Stimulated activated CD8-positive, alpha-beta memory T cell treated with anti-CD3 and anti-CD28 coated beads, Interleukin-2, amount 100 ng/mL, for 1 hour (primary cell): ENCODE measurements at places on chromosomes 1 and 21.

- no peak for DNase-seq
These were observed 188.9 kb upstream of the MAP1LC3C start for GRCh38 chr1:242187816-242188215.

- no peak for DNase-seq
These were observed 77.2 kb downstream of the KCNN3 start for GRCh38 chr1:154792899-154793298.

DNA sequence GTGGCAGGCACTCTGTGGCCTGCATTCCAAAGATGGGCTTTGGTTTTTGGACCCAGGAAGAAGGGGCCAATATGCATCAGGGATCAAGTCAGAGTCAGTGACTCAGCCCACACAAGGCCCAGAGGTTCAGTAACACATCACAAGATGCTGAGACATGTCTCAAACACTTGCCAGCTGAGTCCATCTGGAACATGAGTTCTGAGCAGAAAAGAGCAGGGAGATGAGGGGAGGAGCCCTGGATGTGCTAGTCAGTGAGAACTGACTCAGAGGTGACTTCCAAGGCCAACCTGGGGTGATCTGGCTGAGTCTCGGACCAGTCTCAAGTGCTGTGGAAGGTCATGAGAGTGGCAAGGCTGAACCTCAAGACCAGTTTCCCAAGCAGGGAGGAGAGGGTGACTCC is 150.1 kb downstream of the CDC7 start:
- DNase-seq = no peak

DNA sequence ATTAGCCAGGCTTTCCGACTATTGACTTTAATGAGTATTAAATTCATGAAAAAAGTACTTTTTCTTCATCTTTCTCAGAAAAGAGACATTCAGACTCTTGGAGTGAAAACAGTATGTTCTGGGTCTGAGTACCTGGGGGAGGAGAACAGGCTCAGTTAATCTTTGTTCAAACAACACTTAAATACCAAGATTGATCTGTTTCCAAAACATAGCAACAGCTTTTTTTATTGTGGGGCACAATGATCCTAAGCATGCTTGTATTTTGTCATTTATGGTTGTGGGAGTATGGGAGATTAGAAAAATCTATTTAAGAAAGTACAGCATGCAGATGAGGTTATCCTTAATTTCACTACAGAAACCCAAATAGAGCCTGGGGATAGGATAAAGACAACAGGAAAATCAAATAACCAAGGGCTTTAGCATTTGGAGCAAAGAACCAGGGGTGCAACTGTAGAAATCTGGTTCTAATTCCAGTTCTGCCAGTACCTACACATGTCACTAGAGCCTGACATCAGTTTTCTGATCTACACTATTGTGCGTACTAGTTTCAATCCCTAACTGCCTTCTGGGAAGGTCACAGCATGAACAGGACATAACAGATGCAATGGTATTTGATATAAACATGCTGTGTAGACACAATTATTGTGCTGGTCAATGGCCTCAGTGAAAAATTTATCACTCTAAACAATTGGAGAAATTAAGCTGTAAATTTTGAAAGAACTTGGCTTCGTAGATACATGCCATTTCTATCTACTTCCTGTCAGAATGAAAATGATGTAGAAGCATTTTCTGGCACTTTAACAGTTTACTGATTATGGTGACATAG is 91.2 kb downstream of the KCNK1 start:
- DNase-seq = no peak

DNA sequence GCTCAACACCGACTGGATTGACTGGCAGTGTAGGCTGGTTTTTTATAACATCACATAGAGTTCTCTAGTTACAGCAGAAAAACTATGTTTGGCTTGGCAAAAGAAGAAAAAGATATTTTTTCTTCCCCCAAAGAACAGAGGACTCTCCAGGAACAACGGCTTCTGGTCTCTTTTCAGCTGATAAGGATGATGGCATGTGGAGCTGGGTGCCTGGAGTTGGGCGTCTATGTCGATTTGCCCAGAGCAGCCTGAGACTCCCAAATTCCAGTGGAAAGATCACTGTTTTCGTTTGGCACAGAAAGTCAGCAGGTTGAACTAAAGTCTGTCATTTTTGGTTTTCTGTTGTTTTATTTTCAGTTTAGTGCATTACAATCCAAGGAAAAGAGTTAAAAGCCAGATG is 91.1 kb downstream of the SMYD2 start:
- no peak for DNase-seq

GRCh38 chr1:15950302-15950701 is 25.6 kb downstream of the ZBTB17 start:
- DNase-seq = no peak

DNA sequence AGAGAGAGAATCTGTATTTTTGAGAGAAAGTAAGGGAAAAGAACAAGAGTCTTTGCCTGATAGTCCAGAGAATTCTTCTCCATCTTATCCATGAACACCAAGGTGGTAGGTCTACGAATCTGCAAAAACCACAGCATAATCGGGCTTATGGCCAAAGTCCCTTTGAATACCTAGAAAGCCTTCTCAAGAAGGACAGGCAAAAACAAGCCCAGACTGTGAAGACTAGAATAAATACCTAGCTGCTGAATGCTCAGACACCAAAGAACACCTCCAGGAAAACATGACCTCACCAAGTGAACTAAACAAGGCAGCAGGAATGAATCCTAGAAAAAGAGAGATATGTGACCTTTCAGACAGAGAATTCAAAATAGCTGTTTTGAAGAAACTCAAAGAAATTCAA is 79.2 kb downstream of the HFM1 start:
- DNase-seq = no peak

DNA sequence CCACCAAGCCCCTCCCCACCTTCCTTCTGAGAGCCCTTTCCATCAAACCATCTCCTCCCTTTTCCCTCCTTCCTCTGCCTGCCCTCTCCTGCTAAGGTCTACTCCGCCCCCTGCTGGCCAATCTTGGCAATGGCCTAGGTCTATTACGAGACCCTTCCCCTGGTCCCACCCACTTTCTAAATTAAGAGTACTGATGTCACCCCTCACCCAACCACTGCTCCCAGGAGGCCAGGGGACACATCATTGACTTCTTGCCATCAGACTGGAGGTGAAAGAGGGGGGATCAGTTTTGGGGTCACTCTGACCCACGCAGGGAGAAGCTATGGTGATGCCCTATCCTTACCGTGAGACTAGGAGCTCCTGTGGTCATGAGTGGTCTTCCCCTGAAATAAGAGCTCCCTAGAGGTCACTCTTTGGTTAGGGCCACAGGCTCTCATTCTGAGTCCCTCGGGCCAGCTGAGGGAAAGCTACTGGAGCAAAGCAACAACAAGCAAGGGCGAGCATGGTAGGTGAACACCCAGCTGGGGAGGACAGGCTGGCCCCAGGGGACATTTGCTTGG is 34.6 kb upstream of the S100A7 start:
- peak; percentile 62 for DNase-seq

GRCh38 chr1:85460555-85461088 is 4.3 kb downstream of the DDAH1 start:
- no peak for DNase-seq

DNA sequence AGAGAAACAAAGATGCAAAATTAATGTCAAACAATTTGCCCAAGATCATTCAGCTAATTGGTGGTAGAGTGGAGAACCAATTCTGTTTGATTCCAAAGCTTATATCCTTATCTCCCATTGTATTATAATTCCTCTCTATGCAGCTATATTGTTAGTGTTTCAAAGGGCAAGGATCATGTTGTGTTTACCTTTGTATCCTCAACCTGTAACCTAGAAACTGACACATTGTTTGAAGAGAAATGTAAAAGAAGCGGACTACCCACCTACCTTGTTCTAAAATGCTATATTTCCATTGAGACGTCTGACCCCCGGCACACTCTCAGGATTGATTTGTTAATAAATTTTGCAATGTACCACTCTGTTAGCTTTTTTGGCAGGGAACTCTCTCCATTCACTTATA is 9.3 kb downstream of the RAVER2 start:
- no peak for DNase-seq

DNA sequence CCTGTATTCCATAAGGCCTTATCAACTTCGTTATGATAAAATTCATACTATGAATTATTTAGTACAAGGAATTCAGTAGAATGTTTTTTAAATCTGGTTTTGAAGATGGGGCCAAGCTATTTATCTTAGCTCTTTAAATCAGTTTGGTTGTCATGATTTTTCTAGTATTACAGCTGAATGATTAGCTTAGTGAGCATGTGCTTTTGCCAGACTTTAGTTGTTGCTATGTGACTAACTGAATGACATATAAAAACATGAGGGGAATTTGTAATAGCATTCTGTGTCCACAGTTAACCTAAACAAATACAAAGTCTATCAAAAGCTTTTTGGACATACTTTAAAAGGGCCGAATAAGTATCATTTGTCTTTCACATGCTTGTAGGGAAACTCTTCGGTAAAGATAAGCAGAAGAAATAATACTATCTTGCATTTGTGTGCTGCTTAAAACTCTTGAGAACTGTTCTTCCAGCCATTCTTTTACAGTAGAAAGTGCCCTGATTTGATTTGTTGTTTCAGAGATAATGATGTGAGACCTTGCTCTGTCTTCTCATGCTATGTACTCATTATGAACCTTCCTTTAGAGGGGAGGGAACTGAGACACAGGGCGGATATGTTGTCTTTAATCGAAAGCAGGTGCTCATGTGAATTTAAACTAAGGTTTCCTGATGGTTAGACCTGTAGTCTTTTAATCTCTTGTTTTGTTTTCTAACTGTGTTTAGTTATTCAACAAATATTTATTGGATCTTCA is 18.8 kb downstream of the NEK7 start:
- DNase-seq = no peak

DNA sequence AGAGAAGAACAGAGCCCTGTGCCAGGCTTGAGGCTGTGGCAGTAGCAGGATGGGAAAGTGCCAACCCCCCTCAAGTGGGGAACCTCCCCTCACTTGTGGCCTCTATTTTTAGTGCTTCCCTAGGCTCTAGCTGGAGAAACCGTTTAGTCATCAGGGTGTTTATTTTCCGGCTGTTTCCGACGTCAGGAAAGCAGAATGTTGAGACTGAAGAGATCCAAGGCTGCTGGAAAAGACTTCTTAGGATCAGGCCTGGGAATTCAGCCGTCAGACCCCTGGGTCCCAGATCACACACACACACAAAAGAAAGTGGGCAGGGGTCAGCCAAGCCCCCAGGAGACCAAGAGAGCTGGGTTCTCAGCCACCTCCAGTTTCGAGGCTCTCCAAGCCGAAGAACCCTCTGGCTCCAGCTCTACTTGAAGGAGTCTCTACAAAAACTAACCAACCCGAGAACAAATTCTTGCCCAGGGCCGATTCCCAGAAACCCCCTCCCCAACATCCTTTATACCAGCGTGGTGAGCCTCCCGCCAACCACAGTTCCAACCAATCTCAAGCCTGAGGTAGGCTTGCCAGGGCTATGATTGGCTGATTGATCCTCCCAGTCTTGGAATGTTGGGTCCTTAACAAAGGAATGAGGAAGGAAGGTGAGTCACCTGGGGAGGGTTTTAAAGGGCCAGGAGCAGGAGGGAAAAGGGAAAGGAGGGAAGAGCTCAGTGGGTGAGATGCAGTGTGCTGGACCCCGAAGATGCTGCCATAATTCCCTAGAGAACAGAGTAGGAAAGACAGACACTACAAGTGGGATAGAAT is 2.5 kb upstream of the MEF2D start:
- DNase-seq = no peak

- no peak for DNase-seq
These were observed 43.3 kb upstream of the LPAR3 start for GRCh38 chr1:84936116-84936810.

DNA sequence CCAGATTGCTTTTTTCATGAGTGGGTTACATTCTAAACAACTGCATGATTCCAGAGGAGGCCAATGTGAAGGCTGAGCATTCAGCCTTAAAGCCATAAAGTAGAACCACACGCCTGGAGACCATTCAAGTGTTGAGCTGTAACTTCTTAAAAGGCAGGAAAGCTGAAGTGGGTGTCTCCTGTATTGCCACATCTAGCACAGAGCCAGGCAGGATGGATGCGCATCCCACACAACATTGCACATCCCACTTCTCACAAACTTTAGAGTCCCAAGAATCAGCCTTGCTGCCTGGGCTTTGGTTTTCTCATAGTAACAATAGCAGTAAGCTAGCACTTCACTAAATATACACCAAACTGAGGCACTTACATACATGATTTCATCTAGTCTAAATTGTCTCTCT is 151.7 kb downstream of the DAB1 start:
- no peak for DNase-seq

DNA sequence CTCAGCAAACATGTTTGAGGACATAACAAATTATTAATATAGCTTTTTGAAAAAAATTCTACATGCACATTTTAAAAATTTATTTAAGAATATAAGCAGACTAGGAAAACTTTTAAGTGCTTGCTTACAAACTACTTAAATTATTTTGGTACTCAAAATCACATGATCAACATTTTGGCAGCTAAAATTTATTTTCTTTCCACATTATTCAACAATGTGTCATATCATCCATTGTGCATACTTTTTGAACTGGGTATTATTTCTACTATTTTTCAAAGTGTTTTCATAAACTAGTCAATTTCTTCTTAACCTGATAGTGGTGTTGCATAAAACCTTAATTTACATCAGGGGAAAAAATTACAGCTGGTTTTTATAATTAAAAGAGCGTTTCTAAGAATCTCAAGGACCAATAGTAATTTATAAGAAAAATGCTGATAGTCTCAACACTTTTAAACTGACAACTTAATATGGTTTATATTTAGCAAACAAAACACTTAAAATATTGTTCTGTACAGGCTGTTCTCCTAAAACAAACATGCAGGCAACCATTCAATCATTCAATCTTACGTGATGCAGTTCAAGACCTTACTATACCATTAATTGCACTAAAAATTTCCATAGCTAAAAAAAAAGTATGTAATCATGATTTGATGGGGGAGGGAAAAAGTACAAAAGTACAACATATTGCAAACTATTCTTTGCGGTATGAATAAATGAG is 105.0 kb downstream of the GPATCH2 start:
- DNase-seq = no peak

- DNase-seq = no peak
These were observed 3.8 kb downstream of the UBE2G2 start for GRCh38 chr21:44797775-44798174.

GRCh38 chr1:89170170-89171066 is 5.4 kb downstream of the GBP7 start:
- no peak for DNase-seq

GRCh38 chr1:169594391-169594790 is 8.1 kb upstream of the F5 start:
- no peak for DNase-seq

GRCh38 chr1:190679044-190679443 is 201.4 kb upstream of the BRINP3 start:
- no peak for DNase-seq

- no peak for DNase-seq
These were observed 2.2 kb downstream of the NUAK2 start for GRCh38 chr1:205319081-205320018.

GRCh38 chr1:6141592-6141991 is 38.5 kb downstream of the CHD5 start:
- no peak for DNase-seq

GRCh38 chr1:243763806-243764205 is 86.2 kb downstream of the AKT3 start:
- no peak for DNase-seq
